ENCODE measurements at places on chromosomes 6 and 20.

GRCh38 chr6:40972814-40973213 is 66.2 kb downstream of the UNC5CL start:
- DNase-seq, result no peak

DNA sequence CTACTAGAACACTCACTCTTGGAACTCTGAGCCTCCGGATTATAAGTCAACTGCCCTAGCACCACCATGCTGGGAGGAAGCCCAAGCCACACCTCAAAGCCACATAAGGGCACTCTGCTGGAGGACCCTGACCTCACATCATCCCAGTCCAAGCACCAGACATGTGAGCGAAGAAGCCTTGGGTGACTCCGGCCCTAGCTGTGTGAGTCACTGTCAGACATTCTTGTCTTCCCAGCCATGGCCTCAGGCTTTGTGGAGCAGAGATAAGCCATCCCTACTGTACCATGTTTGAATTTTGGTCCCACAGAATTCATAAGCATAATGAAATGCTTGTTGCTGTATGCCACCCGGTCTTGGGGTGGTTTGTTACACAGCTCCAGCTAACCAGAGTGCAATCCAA is 247.7 kb downstream of the SOD2 start:
- DNase-seq, result no peak

DNA sequence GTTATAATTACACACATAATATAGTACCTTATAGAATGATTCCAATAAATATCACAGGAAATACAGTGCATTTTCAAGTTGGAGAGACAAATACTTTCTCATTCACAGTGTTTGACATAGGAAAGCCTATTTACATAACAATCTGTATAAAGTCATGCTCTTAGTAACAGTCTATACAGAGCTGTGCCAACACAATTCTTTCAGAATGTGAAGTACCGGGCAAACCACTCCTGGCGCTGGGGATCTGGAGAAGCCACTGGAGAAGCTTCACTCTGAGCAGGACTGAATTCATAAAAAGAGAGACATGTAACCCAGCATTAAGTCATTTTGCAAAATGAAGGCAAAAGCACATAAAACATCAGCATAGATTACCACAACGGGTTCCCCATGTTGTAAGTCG is 24.9 kb upstream of the MCM9 start:
- no peak for DNase-seq

DNA sequence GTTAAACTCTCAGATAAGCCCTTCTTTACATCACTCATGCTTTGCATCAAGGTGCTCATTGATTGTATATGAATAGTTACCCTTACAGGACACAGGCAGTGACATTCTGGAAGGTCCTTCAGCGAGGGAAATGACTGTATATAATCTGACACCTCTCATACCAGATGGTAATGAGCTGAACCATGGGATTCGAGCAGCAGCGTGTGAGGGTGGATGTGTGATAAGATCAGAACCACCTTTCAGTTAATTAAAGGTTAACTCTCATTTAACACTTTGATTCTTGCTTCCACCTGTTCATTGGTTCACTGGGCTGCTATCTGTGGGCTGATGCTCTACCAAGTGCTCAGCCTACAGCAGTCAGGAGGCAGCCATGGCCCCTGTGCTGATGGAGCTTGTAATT is 24.2 kb downstream of the NEDD9 start:
- DNase-seq, result no peak

GRCh38 chr6:43172104-43173007 is 1.3 kb downstream of the SRF start:
- DNase-seq, result peak; percentile 18

DNA sequence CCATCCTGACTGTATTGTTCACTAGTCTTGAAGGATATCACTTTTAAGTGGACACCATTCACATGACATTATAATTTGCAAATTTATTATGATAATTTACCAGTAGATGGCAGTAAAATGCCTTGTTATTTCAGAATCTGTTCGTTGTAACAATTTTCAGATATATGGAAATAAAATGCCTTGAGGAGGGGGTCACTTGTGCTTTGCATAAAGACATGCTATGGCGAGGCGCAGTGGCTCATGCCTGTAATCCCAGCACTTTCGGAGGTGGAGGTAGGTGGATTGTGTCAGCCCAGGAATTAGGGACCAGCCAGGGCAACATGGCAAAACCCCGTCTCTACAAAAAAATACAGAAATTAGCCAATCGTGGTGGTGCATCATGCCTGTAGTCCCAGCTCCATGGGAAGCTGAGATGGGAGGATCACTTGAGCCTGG is 9.0 kb upstream of the NCOA6 start:
- peak; percentile 38 for DNase-seq

DNA sequence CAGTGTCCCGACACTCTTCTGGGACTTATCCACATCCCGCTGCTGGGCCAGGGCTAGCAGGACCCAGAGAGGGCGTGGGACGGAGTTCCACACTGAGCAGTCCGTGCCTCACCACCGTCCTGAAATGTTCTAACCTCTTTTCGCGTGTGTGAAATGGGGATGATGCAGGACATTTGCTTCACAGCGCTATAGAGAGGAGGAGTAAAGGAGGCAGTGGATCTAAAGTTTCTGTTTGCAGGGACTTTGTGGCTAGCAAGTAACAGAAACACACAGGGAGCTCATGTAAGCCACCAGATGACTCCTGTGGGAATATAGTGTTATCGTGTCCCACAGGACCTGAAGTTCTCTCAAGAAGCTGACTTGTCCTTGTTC is 634 bp downstream of the ITPA start:
- DNase-seq, result no peak

- DNase-seq, result no peak
Observed at GRCh38 chr6:9789201-9789600, 625.7 kb downstream of the TFAP2A start.

- DNase-seq, result no peak
Observed at GRCh38 chr20:59777331-59777725, 156.1 kb downstream of the SYCP2 start.

- DNase-seq, result peak; percentile 54
Observed at GRCh38 chr20:9977629-9978028, 57.2 kb upstream of the ANKEF1 start.

DNA sequence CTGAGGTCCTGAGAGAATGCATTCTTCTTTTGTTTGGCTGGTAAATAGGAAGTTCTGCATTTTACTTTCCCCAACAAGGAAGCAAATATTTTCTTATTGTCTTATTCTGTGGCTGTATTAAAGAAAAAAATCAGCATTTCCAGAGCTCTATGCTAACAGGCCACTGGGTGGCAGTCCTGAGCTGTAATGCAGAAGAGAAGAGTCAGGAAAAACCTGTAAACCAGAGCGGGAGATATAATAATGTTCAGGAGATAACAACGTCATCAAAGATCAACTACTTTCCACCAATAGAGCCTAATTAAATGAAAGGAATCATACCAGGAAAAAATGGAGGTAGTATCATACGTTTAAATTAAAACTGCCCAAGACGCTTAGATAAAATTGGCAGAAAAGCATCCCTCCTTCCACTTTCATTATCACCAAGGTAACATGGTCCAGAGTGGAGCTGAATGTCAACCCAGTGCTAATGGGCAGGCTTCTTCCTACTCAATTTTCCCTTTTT is 55.6 kb upstream of the CARMIL1 start:
- DNase-seq, result peak; percentile 67

GRCh38 chr6:13072686-13073347 is 255.5 kb downstream of the TBC1D7 start:
- DNase-seq, result no peak

DNA sequence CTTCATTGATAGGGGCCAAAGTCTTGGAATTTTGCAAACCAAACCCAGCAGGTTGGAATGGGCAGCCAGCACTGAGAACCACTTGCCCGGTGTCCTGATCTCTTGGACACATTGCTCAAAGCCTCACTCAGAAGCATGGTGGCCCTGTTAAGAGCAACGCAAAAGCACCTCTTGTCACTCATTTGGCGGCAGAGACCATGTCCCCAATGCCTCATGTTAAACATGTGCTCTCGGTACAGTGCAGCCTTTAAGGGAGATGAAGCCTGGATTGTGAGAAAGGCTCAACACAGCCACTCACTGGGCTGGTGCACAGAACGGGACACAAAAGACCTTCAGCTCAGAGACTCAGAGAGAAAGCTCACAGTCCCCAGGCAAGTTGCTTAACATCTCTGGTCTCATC is 298.4 kb upstream of the PRDM1 start:
- DNase-seq, result no peak

DNA sequence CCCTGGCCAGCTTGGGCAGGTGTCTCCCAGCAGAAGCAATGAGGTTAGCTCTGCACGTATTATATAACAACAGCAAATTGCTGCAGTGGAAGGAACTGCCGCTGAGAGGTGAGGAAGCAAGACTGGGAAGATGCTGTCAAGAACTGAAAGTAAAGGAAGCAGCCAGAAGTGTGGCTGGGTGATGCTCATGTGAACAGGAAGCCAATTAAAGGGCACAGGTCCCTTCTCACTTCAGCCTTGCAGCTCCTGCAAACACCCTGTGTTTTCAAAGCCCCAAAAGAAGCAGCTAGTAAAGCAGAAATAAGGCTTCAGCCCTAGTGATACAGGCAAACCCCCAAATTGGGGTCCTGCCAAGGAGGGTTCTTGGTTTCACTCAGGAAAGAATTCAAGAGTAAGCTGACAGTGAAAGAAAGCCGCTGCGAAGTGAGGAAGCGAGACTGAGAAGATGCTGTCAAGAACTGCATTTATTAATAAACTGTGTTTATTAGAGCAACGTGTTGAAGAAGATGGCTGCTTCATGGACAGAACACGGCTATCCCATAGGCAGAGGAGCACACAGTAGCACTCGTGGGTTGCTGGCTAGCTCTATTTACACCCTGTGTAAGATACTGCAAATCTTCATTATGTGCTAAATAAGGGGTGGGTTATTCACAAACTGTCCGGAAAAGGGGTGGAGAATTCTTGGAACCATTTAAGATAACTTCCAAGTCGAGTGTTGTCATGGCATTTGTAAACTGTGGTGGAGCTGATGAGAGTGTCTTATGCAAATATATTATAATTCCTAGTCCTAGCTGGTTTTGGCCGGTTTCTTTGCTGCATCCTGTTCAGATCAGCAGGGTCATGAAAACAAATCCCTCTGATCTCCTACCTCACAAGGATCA is 152.2 kb downstream of the LINC00237 start:
- no peak for DNase-seq

DNA sequence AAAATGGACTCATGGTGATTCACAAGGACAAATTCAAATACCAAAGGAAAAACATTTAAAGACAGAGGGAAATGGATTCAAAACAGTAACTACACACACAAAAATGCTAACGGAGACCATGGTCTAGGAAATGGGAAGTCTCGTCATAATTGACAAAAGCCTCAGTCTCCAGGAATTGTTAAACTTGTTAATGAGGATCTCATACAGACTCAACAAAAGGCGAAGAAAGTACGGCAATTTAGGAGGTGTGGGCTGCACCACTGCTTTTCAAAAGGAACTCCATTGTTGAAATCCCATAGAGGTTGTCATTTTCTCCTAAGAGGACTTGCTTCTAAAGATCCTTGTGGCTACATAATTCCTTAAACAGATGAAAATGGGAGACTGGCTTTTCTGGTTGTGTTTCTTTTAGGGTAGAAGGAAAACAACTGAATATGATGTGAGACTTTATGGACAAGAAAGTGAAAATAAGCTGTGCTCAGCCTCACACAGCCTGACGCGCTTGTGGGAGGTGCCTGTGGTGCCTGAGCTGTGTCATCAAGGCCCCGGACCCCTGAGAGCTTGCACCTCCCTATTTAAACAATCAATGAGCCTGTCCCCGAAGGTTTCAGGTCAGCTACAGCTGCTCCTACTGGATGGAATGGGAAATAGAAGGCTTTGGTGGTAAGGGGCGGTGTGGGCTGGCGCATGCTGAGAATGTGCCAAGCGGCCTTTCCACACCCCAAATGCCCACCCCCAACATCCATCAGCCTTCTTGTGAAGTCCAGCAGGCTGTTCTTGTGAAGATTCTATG is 2.5 kb upstream of the CLDN20 start:
- DNase-seq, result no peak

DNA sequence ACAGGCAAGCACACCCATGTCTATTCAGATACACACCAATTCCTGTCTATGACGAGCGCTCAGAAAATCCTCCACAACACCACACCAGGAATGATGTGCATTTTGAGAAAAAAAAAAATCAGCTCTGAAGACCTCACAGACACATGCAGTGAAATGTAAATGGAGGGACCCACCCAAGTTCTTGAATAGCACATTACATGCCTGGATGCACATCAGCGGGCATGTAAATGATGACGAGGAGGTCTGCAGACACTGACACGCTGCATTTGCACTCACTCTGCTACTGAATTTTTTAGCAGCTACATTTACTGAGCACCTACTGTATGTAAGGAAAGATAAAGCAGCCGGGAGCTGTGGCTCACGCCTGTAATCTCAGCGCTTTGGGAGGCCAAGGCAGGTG is 14.7 kb downstream of the NRSN2 start:
- no peak for DNase-seq

GRCh38 chr20:50130995-50131394 is 18.0 kb upstream of the UBE2V1 start:
- DNase-seq, result no peak

GRCh38 chr6:10424040-10424439 is 9.2 kb upstream of the TFAP2A start:
- DNase-seq, result no peak

DNA sequence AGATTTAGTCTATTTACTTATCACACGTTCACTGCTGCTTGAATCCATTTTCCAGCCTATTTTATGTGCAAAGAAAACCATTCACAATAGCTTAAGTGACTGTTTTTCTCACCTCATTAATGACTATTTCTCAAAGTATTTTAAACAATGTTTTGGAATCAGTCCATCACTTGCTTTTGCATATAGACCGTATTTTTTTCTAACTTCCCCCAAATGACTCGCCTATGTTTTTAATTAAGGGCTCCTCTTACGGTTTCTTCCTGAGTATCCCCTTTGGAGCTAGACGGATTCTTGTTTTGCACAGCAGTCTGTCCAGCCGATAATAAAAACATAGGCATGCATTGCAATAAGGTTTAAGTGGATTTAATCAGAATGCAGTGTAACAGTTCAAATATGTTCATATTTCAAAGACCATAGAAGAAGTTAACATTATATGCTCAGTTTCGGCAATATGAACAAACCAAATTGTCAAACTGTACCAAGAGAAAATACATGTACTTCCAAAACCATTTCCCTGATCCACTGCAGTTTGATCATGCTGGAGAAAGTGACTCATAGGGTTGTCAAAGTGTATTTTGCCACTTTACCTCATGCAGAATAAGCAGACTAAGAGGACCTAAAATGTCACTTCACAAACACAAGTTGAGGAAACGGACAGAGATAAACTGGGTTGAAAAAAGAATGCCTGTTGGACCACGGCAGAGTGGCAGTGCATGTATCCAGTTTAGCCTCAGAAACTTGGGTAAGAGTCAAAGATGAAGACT is 66.4 kb downstream of the HMGN3 start:
- DNase-seq, result no peak

GRCh38 chr20:49132995-49133478 is 55.1 kb downstream of the STAU1 start:
- peak; percentile 33 for DNase-seq

DNA sequence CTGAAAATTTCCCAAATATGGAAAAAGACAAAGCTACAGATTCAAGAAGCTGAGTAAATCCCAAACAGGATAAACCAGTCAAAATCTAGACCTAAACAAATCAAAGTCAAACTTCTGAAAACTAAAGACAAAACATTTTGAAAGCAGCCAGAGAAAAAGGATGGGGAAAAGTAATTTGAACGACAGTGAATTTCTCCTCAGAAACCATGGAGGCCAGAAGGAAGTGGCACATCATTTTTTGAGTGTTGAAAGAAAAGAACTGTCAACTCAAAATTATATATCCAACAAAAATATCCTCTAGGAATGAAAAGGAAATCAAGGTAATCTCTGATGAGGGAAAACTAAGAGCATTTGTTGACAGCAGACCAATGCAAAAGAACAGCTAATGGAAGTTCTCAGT is 6.8 kb downstream of the RAB23 start:
- no peak for DNase-seq
